ENCODE measurements at places on chromosomes 6 and 20. TPM values are rescaled to one million over a fixed set of nuclear protein-coding genes. Genes with fewer than 3 reads are reported as not detected.

ARMH2 gene
- polyA plus RNA-seq, result not detected

RBL1 gene
- polyA plus RNA-seq, result 10.6 TPM

SLC17A9 gene
- polyA plus RNA-seq, result 2.7 TPM

SS18L1 gene
- 27.8 TPM for polyA plus RNA-seq

SLC17A2 gene
- polyA plus RNA-seq, result 0.69 TPM

IPCEF1 gene
- 6.6 TPM for polyA plus RNA-seq

ULBP1 gene
- 0.99 TPM for polyA plus RNA-seq

CYP21A2 gene
- polyA plus RNA-seq, result 0.70 TPM

CCN5 gene
- polyA plus RNA-seq, result 0.19 TPM

TCF21 gene
- polyA plus RNA-seq, result 153 TPM

FNDC11 gene
- 2.1 TPM for polyA plus RNA-seq

ANGPT4 gene
- polyA plus RNA-seq, result 0.40 TPM

TBPL1 gene
- polyA plus RNA-seq, result 46.6 TPM

ARG1 gene
- 0.96 TPM for polyA plus RNA-seq

EYS gene
- 0.81 TPM for polyA plus RNA-seq

CST2 gene
- polyA plus RNA-seq, result not detected

MOG gene
- not detected for polyA plus RNA-seq
